ENCODE measurements at places on chromosomes 7 and 10.

GRCh38 chr10:7340179-7340874 is 70.5 kb downstream of the SFMBT2 start:
- no peak for DNase-seq

DNA sequence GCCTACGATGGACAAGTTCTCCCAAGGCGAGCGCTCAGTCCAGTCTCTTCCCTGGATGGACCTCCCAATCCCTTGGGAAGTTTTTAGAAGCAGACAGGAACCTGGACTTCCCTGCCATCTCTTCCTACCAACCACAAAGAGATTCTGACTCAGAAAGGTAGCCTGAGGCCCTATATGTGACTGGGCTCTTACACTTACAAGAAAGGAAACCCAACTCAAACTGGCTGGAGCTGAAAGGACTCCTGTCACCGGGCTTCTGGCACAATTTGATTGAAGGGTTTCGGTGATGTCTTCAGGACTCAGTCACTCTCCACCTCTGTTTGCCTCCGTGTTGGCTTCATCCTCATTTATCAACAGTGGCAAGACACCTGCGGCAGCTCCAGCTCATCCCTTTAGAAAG is 3.7 kb upstream of the COL13A1 start:
- no peak for DNase-seq

- no peak for DNase-seq
These were observed 177.3 kb downstream of the AMPH start for GRCh38 chr7:38453826-38454225.

DNA sequence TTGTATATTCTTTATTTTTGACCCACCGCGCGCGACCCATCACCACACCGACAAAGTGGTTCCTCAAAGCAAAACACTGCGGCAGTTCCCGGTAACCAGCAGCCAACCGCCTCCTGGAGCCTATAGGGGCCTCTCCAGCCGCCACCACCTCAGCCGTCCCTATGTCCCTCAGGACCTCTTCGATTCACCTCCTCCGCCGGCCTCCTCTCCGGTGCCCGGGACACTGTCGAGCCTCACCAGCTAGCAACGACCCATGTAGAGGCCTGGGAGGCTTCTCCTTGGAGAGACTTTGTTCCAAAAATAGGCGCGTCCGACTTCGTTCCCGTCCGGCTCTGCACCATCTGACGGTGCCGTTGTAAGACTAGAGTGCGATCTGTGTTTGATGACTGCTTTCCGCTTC is 158.8 kb downstream of the HGF start:
- peak; percentile 2 for DNase-seq

DNA sequence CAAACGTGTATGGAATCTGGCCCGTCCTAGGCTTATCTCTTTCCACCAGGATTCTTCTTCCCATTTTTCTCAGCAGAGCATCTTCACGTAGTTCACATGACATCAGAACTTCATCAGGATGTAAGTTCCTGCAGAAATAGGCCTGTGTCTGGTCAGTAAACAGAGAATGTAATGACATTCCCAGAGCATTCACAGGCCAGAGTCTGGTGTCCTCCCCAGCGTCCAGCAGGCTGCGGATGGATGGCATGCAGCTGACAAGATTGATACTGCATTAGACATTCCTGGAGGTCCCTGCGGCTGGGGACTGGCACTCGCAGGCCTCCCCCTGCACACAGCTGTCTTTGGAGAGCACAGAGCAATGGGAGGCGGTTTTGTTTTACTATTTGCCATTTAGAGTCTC is 28.7 kb downstream of the MGMT start:
- no peak for DNase-seq

GRCh38 chr7:18366394-18366793 is 129.2 kb upstream of the HDAC9 start:
- no peak for DNase-seq

DNA sequence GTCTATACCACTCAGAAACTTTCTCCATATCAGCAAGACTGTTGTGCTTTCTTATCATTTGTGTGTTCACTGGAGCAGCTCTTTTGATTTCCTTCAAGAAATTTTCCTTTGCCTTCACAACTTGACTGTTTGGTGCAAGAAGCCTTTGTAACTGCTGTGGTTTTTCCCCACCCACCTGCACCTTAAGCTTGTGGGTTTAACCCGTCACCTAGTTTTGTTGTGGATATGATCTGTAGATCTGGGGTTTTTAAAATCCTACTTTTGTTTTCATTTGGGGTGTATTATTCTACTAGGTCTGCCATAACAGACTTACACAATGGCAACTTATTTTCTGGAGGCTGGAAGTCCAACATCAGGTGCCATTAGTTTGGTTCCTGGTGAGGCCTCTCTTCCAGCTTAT is 30.5 kb upstream of the CHST3 start:
- DNase-seq, result no peak

GRCh38 chr10:78065611-78066010 is 31.9 kb downstream of the RPS24 start:
- DNase-seq, result no peak

- DNase-seq, result no peak
These were observed 119.4 kb downstream of the ST7 start for GRCh38 chr7:117072620-117073118.

DNA sequence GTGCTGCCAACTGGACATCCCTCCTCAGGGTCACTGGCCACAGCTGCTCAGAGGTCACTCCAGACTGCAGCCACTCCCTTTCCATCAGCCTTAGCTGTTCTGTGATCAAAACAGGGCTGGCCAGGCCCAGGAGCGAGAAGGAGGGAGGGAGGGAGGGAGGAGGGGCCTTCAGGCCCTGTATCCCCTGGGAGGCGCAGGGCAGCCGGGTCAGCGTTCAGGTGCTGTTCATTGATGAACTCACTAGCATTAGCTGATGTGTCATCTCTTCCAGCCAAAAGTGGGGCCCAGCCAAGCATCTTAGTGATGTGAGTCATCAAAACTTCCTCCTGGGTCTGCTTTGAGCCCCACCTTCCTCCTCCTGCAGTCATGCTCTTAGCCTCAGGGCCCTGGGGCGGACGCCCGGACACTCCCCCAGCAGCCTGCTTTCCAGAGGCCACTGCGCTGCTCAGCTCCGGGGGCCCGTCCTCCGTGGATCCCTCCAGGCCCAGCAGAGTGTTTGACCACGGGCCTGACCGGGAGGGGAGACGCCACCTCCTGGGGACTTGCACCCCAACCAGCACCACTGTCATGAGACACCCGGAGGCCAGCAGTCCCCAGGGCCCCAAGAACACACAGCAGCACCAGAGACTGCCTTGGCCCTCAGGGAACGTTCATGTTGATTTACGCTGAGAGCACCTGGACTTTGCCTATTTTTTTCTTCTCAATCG is 149.2 kb downstream of the PRKAG2 start:
- DNase-seq, result peak; percentile 76

DNA sequence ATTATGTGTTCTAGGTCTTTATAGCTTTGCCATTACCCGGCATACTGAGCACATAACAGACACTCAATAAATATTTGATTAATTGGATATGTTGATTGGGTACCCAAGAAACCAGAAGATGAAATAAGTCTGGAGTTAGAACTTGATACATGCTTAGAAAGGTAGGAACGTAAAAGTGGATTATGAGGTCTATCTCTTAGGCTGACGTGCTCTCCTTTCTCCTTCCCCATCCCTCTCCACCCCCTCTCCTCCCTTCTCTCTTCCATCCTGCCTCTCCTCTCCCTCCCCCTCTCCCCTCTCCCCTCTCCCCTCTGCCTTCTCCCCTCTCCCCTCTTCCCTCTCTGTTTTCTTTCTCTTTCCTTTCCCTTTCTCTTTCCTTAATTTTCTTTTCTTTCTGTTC is 34.0 kb downstream of the AUTS2 start:
- DNase-seq, result no peak

DNA sequence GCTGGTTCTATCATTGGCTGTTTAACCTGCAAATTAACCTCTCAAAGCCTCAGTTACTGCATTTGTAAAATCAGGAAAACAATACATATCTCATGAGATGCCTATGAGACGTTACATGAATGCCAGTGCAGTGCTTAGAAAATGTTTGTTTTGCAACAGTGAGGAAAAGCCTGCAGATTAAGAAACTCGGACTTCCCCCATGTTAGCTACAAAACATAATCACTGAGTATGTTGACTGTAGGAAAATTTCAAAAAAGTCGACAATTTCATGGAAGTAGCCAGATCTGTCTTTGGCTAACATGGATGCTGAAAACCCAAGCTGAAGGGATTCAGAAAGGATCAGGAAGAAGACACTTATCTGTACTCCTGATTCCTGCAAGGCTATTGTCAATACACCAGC is 121.4 kb downstream of the TRIL start:
- no peak for DNase-seq

- DNase-seq, result no peak
These were observed 5.0 kb downstream of the LDB3 start for GRCh38 chr10:86673216-86673826.

Measured in H7 (cell line).